ENCODE measurements at places on chromosomes 7 and 10.

- H3K36me3 ChIP-seq: no peaks in the 10 kb centered on the region
- no peak overlapping the region for H3K27ac ChIP-seq
- peaks cover 10% of the 10 kb centered on the region for H3K4me1 ChIP-seq
- DNase-seq: no peak
Measured at GRCh38 chr7:151715666-151716315, 161.1 kb downstream of the PRKAG2 start.

DNA sequence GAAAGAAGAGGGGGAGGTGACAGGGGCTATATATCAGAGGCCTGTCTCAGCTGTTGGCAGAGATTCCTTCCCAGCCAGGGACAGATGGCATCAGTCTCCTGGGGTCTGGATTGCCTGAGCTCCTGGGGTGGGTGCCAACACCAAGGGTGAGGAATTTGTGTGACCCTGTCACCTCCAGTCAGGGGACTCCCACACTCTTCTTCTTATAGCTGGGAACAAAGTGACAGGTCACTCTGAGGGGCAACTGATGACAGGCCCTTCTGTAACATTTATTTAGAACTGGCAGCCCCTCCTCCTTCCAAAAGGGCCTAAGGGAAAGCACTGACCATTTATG, 53.7 kb upstream of the DUSP5 start:
- peak; percentile 81 for DNase-seq
- no peaks in the 10 kb centered on the region for H3K36me3 ChIP-seq
- no peak overlapping the region for H3K27ac ChIP-seq
- peaks cover 20% of the 10 kb centered on the region for H3K4me1 ChIP-seq
- no peaks in the 10 kb centered on the region for H3K27me3 ChIP-seq

- no peaks in the 10 kb centered on the region for H3K27me3 ChIP-seq
- no peak overlapping the region for H3K4me3 ChIP-seq
- H3K27ac ChIP-seq: no peak overlapping the region
- no peaks in the 10 kb centered on the region for H3K36me3 ChIP-seq
Measured at GRCh38 chr10:4006051-4006450, 221.0 kb upstream of the KLF6 start.

DNA sequence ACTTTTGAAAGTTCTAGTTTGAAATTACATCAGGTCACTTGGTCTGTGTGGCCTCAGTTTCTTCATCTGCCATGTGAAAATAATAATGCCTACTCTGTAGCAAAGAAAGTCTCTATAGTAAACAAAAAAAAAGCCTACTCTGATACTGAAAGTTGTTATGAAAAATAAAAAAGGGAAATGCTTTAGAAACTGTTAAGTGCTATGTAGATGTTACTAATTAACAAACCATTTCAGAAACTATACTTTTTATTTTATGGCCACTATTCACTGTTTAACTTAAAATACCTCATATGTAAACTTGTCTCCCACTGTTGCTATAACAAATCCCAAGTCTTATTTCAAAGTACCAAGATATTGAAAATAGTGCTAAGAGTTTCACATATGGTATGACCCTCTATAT, 50.6 kb downstream of the CFTR start:
- H3K36me3 ChIP-seq: no peaks in the 10 kb centered on the region
- no peak overlapping the region for H3K4me3 ChIP-seq
- DNase-seq: no peak
- H3K4me1 ChIP-seq: no peaks in the 10 kb centered on the region
- H3K27me3 ChIP-seq: no peaks in the 10 kb centered on the region

DNA sequence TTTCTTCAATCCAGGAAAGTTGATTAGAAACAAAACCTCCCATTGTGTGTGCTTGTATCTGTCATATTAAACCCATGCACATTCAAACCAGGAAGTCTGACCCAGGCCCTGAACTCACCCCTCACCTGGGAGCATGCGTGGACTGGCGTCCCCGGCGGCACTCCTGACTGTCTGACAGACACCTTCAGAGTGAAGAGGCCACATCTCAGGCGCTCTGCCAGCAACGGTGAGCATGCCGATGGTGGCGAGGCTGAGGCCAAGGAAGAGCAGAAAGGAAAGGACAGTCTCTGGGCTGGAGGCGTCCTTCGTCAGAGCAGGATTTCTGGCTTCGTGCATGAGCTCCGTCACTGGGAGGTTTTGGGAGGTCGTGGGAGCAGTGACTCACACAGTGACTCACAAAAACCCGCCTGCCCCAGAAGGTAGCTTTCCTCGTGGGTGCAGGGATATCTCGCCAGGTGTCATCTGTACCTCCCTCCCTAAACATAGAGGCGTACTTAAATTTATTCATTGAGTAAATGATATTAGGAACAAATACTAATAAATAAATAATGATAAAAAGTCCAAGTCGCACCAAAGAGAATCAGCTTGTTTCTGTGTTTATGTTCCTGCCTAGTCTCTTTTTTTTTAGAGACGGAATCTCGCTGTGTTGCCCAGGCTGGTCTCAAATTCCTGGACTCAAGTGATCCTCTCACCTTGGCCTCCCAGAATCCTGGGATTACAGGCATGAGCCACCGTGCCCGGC, 13.5 kb downstream of the IQCE start:
- no peak for DNase-seq
- no peak overlapping the region for H3K27ac ChIP-seq
- no peaks in the 10 kb centered on the region for H3K27me3 ChIP-seq
- no peak overlapping the region for H3K4me3 ChIP-seq
- peaks cover 7% of the 10 kb centered on the region for H3K4me1 ChIP-seq

Measured in muscle of leg (tissue), 16 donors.